ENCODE measurements at places on chromosomes 6 and 20. TPM values are rescaled to one million over a fixed set of nuclear protein-coding genes. Genes with fewer than 3 reads are reported as not detected.
A peak's percentile ranks its signal among the peaks of the same experiment; 100 is the strongest.

DNA sequence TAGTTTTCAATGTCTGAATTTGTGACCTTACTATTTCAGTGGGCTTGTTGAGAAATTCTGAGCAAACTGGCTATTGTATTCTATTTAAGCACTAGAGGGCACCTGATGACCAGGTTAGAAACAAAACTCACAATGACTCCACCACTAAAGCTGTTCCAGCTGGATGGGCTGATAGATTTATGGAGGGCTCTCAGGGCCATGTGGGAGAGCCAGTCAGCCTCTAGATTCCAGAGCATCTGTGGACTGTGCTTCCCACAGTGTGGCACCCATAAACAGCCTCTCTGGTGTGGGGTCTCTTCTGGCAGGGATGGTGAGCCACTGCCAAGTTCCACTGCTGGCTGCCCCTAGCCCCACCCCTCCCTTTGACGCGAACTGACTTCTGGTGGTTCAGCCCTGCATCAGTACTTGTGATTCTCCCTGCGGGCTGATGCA lies 29.2 kb downstream of the C6orf58 start:
- DNase-seq = peak; percentile 5
- H3K4me1 ChIP-seq = no peaks in the 10 kb centered on the region
- H3K27ac ChIP-seq = no peak overlapping the region
- no peaks in the 10 kb centered on the region for H3K36me3 ChIP-seq
- no peaks in the 10 kb centered on the region for H3K27me3 ChIP-seq

GRCh38 chr6:88881451-88881850 lies 82.0 kb downstream of the RNGTT start:
- no peaks in the 10 kb centered on the region for H3K27me3 ChIP-seq
- no peak for DNase-seq
- H3K4me3 ChIP-seq = no peak overlapping the region
- H3K27ac ChIP-seq = no peak overlapping the region
- H3K36me3 ChIP-seq = no peaks in the 10 kb centered on the region
- peaks cover 10% of the 10 kb centered on the region for H3K4me1 ChIP-seq

- H3K4me3 ChIP-seq = no peak overlapping the region
- H3K36me3 ChIP-seq = no peaks in the 10 kb centered on the region
- H3K4me1 ChIP-seq = no peaks in the 10 kb centered on the region
- H3K27me3 ChIP-seq = no peaks in the 10 kb centered on the region
- no peak overlapping the region for H3K27ac ChIP-seq
Observed at GRCh38 chr6:133855276-133855990, 33.5 kb upstream of the TCF21 start.

DNA sequence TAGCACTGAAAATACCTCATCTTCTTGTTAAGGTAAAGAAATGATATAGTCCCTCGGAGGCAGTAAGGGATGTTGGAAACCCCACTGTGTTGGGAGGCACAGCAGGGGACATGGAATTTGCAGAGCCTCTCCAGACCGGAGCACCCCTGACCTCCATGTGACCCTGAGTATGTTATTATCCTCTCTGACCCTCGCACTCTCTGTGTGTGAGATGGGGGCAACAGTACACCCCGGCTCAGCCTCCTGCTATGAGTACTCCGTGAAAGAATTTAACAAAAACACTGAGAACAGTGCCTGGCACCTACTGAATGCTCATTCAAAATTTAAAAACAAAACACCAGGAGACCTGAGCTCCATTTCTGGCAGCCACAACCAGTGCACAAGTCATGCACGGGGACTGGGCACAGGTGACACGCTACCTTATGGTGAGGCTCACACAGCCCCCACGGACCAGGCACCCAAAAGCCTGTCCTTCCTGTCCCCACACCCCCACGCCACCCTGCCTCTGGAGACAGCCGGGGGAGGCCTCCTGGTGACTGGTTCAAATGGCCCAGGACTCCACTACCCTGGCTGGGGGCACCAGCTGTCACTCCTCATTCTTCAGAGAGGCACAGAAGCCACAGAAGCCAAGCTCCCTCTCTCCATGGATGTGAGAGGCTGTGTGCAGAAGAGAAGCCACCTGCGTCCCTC lies 6.1 kb downstream of the NINL start:
- H3K36me3 ChIP-seq = peaks cover under 1% of the 10 kb centered on the region
- no peak for DNase-seq
- no peaks in the 10 kb centered on the region for H3K4me1 ChIP-seq
- no peak overlapping the region for H3K4me3 ChIP-seq

DNA sequence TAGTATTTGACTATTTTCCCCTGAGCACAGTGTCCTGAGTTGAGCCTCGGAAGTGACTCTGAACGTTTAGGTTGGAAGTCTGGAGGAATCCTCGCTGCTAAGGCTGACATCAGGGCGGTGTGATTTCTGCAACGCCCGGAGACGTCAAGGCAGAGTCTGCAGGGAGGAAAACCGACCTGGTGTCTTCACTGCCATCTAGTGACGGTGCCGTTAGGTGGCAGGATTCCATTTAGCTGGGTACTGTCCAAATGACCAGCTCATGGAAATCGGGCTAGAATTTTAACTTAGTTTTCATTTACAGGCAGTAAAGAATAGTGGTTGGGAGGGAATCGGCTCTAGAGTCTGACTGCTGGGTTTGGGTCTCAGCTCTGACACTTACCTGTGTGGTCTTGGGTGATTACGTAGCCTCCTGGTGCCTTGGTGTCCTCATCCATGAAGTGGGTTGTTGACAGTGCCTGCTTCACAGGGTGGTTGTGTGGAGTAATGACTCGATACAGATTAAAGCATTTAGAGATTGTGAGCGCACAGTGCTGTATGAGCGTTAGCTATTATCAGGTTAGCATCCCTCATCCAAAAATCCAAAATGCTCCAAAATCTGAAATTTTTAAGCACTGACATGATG lies 35.0 kb downstream of the FOXF2 start:
- H3K27ac ChIP-seq = no peak overlapping the region
- no peak overlapping the region for H3K4me3 ChIP-seq
- DNase-seq = peak; percentile 54

DNA sequence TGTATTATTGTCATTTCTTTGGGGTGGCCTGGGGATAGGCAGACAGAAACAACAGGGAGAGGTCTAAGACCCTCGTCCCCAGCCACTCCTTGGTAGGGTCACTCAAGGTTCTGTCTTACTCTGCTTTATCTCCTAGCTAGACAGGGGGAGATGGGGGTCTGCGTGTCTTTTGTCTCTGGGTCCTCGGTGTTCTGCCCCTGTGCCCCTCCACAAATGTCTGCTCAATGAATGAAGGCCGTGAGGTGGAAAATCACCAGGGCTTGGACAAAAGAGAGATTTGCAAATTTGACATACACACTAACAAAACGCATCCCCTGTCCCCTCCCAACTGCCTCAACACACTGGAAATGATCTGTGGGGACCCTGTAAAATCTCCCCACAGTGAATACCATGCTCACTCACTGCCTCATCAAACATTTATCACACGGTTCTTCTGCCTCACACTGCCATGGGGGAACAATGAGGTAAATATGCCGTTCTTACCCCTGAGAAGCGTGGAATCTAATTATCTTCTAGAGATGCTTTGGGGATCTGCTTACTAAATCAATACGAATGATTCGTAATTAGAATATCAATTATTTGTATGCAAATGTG lies 13.2 kb upstream of the VAPB start:
- peaks cover 68% of the 10 kb centered on the region for H3K27me3 ChIP-seq
- DNase-seq = no peak
- H3K27ac ChIP-seq = no peak overlapping the region

DNA sequence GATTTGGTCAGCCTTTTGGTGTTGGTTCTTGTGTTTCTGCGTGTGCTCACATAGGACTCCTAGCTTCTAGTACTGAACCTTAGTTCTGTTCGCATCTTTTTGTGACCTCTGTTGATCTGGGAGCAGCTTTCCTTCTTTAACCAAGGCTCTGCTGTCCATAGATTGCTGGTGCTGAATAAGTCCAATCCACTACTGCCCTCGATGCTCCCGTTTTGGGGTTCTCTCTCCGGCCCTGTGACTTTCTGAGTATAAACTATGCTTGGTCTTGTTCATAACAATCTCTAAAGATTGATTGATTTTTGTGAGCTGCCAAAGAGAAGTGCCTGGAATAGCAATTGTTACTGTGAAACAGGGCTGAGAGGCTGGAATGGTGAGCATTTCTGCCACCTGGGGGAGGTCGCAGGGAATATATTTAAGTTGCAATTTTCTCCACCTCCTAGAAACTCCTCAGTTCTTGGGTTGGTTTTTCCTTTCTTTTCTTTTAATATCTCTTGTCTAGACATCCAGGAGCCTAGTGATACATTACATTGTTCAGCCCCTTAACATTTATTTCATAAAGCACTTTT lies 422.9 kb upstream of the CHD6 start:
- H3K4me1 ChIP-seq = no peaks in the 10 kb centered on the region
- no peaks in the 10 kb centered on the region for H3K36me3 ChIP-seq
- H3K27me3 ChIP-seq = peaks cover 29% of the 10 kb centered on the region
- H3K4me3 ChIP-seq = no peak overlapping the region

GRCh38 chr20:53013847-53014246 lies 41.7 kb downstream of the TSHZ2 start:
- no peak overlapping the region for H3K27ac ChIP-seq
- no peak for DNase-seq
- H3K36me3 ChIP-seq = no peaks in the 10 kb centered on the region
- H3K4me1 ChIP-seq = no peaks in the 10 kb centered on the region
- H3K4me3 ChIP-seq = no peak overlapping the region

DNA sequence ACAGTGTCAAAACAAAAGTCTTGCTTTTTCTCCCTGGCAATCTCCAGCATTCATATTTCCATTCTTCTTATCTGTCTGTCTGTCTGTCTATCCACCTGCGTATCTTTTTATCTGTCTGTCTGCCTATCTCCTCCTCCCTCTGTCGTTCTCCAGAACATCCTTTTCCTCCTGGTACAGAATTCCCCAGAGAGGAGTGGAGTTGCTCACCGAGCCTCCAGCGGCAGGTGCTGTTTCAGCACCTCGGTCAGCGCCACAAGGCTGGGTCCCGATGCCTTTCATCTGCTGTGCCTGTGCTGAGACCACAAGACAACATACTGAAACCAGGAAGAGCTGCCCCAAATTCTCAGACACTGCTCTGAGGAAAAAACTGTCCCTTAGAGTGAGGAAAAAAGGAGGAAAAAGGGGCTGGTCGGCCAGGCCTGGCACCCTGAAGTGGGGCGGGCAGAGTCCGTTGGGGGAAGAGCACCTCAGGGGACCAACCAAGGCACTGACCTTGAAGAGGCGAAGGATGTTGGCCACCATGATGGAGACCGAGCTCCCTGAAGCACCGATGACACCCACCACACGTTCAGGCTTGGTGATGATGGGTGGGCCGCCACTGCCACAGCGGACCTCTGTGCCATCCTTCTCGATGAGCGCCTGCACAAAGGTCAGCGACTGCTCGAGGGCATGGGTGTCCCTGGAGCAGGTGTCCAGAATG lies 13.3 kb downstream of the GRM4 start:
- DNase-seq = peak; percentile 77
- H3K36me3 ChIP-seq = no peaks in the 10 kb centered on the region
- no peak overlapping the region for H3K4me3 ChIP-seq
- peaks cover 98% of the 10 kb centered on the region for H3K27me3 ChIP-seq
- H3K27ac ChIP-seq = no peak overlapping the region

- no peak overlapping the region for H3K4me3 ChIP-seq
- peaks cover 82% of the 10 kb centered on the region for H3K36me3 ChIP-seq
- H3K27ac ChIP-seq = no peak overlapping the region
- peaks cover 45% of the 10 kb centered on the region for H3K4me1 ChIP-seq
Observed at GRCh38 chr6:42103753-42104094, 38.7 kb downstream of the C6orf132 start.

DNA sequence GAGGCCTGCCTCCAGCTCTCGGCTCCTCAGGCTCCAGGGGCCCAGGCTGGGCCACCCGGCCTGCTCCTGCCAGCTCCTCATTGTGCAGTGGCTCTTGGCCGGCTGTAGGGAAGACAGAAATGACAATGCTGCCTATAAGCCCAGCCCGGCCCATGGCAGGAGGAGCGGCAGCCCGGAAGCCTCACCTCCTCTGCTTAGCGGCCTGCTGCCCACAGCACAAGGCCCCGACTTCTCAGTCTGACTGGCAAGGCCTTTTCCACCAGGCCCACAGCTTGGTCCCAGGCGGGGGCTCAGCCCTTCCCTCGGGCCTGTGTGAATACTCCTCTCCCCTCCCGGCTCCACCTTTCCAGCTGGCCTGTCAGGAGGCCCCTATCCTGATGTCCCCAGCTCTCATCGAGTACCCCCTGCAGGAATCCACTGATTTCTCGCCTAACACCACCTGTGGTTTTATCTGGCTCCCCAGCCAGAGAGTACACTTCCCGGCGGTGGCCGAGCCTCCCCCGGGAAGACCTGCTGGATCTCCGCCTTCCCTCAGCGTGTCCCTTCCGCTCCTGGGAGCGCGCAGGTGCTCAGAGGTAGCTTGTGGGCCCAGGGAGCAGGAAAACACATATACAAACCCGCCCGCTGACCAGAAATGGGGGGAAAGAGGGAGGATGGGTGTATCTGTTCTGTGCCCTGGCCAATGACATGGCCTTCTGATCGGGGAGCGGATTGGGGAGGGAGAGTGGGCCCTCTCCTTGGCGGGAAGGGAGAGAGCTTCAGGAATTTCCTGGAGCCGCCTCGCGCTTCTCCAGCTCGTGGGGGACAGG lies 963 bp downstream of the DDRGK1 start:
- H3K4me1 ChIP-seq = no peaks in the 10 kb centered on the region
- peaks cover 44% of the 10 kb centered on the region for H3K36me3 ChIP-seq
- peak overlapping the region; percentile 94 for H3K4me3 ChIP-seq

- no peak for DNase-seq
- H3K4me3 ChIP-seq = no peak overlapping the region
- no peaks in the 10 kb centered on the region for H3K4me1 ChIP-seq
- no peaks in the 10 kb centered on the region for H3K36me3 ChIP-seq
- H3K27ac ChIP-seq = no peak overlapping the region
Observed at GRCh38 chr6:73203098-73203497, 22.2 kb downstream of the KHDC1L start.

DNA sequence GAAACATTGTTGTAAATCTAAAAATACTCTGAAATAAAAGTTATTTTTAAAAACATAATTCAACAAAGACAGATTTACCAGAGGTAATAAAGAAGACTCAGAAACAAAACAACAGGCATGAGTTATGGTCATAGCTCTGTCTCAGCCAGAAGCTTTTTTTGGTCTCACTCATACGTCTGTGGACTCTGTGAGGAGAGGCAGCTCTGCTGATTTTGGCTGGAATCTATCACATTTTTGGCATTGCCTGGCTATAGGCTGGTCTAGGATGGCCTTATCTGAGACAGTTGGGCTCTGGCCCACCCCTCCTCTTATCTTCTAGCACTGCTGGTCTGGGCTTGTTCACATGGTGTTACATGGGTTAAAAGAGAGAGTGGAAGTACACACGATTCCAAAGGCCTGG lies 514.0 kb upstream of the BTBD3 start:
- H3K36me3 ChIP-seq = no peaks in the 10 kb centered on the region
- no peak overlapping the region for H3K27ac ChIP-seq
- peaks cover 12% of the 10 kb centered on the region for H3K4me1 ChIP-seq

- no peak for DNase-seq
- H3K36me3 ChIP-seq = no peaks in the 10 kb centered on the region
- no peak overlapping the region for H3K27ac ChIP-seq
- H3K4me3 ChIP-seq = no peak overlapping the region
Observed at GRCh38 chr20:11810311-11811083, 107.2 kb upstream of the BTBD3 start.

Gene HLA-DRB5
- total RNA-seq = 13.7 TPM

Gene HSPA1L
- total RNA-seq = 4.2 TPM

Gene TRIM15
- total RNA-seq = 13.5 TPM

Gene LMBRD1
- 36.6 TPM for total RNA-seq

Gene OR2H2
- total RNA-seq = not detected

Data from Calu3 (cell line).